OCI-M1 (cell line): ENCODE measurements at places on chromosomes 16 and 17.
A peak's percentile ranks its signal among the peaks of the same experiment; 100 is the strongest.

- DNase-seq = no peak
Observed at GRCh38 chr16:12099451-12100123, 123.1 kb downstream of the SNX29 start.

DNA sequence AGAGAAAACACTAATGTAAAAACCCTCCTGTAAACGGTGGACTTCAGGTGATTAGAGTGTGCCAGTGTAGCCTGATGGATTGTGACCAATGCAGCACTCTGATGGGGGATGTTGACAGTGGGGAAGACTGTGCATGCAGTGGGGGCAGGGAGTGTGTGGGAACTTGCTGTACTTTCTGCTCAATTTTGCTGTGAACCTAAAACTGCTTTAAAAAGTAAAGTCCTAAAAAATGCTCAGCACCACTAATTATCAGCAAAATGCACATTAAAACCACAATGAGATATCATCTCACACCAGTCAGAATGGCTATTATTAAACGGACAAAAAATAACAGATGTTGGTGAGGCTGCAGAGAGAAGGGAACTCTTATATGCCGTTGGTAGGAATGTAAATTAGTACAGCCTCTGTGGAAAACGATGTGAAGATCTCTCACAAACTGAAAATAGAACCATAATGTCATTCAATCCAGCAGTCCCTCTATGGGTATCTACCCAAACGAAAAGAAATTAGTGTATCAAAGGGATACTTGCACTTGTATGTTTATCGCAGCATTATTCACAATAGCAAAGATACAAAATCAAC lies 9.7 kb upstream of the ULK2 start:
- no peak for DNase-seq

- no peak for DNase-seq
Observed at GRCh38 chr17:51833045-51833444, 325.5 kb downstream of the CA10 start.

DNA sequence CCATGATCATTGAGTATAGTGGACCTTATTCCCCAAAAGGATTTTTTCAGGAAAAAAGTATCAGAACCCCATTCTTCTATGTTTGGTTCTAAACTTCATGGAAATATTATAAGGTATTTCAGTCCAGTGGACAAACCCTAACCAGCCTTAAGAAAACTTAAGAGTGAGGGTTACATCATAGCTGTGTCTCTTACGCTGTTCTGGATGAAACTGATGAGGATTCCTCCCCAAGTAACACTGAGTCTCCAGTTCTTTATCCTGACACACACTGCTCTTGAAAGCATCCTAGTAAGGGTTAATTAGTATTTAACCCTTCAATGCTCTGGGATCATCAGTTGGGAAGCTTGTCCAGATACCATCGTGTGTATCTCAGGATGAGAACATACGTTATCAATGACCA lies 5.0 kb downstream of the LYRM1 start:
- no peak for DNase-seq

DNA sequence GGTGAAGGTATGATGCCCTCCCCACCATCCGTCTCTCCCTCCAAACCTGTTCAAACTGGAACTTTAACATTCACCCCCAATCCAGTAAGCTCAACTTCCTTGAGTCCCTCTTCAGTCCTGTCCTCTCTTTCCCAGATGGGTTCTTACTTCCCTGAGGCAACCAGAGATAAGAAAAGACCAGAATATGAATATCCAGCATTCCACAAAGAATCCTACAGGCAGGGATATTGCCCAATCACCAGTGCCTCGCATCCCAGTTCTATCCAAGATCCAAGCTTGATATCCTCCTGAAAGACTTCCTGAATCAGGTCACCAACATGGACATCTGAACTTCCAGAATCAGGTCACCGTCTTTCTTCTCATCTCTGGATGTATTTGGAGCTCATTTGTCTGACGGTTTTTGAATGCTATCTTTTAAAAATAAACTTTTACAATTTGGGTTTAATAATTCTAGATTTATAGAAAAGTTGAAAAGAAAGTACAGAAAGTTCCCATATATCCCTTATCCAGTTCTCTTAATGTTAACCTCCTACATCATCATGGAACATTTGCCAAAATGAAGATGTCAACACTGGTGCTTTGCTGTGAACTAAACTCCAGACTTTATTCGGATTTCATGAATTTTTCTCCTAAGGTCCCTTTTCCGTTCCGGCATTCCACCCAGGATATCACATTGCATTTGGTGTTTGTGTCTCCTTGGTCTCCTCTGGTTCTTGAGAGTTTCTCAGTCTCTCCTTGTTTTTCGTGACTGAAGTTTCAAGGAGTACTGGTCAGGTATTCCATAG lies 13.7 kb upstream of the COL1A1 start:
- DNase-seq = no peak

DNA sequence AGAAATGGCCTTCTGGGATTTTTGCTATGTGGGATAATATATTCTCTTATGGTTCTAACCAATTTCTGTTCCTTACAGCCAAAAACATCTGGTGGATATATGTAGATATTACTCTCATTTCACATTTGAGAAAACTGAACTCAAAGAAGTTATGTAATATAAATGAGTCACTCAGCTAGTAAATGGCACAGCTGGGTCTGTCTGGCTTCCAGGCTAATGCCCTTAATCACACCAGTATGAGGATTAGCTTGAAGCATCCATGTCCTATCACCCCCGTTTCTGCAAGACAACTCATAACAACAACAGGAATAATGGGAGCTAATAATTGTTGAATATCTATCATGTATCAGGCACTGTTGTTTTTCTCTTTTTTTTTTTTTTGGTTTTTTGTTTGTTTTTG lies 34.4 kb upstream of the USP7 start:
- DNase-seq = no peak

DNA sequence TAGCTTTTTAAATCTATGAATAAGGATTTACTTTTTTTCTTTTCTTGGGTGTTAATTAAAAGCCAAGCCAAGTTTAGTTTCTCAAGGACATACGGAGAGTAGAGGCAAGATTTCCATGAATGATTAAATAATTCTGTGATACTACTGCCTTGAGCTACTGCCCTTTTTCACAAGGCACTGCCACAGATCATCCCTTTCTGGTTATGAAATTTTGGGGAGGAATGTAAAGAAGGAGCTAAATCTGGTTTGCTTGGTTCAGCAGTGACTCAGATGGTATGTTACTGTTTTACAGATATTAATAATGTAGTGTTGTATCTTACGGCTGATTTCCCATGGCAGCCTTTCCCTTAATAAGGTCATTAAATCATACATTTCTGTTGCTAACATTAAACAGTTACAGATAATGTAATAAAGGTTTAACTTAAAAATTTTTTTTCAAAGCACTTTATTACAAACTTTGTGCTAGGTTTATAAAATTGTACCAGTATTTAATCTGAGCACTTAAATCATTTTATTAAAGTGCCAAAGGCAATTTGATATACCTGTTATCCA lies 2.6 kb downstream of the WSB1 start:
- DNase-seq = peak; percentile 52

- DNase-seq = peak; percentile 87
Observed at GRCh38 chr16:30458561-30459394, 13.1 kb upstream of the SEPHS2 start.

- DNase-seq = peak; percentile 94
Observed at GRCh38 chr17:58338841-58339754, 10.5 kb upstream of the TSPOAP1 start.

- no peak for DNase-seq
Observed at GRCh38 chr17:55702150-55702549, 20.5 kb downstream of the TMEM100 start.

- DNase-seq = no peak
Observed at GRCh38 chr17:497241-498034, 144.8 kb upstream of the RPH3AL start.

- DNase-seq = no peak
Observed at GRCh38 chr16:973366-973765, 2.6 kb upstream of the LMF1 start.

DNA sequence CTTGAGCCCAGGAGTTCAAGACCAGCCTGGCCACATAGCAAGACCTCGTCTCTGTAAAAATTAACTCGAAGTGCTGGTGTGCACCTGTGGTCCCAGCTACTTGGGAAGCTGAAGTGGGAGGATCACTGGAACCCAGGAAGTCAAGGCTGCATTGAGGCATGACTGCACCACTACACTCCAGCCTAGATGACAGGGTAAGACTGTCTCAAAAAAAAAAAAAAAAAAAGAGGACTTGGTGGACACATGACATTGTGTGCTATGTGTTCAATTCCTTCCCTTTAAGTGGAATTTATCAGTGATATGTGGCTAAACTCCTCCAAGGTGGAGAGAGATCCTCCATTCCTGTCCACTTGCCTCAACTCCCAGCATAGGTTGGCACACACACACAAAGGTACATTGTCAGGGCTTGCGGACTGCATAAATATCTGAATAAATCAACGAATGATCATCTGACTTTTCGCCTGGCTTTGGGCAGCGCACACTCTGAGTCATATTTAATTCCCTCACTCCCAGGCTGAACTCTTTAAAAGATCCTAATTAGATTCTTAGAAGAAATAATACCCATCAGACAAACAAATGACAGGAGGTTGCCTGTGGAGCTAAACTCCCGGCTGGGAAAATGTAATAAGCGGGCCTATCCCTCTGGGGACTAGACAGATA lies 25.0 kb upstream of the SYT17 start:
- no peak for DNase-seq

DNA sequence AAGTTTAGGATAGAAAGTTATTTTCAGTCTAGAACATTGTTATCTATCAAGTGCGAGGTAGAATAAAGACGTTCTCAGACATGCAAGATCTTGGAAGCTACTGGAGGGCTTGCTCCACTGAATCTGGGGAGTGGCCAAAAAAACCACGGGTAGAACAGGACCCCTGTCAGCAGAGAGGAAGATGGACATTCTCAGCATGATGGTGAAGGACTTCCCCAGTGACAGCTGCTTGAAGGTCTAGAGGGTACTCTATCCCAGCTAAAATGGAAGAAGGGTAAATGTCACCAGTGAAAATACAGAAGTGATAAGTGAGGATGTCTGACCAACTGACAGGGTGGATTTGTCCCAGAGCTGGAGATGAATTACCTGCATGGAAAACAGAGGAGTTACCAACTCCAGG lies 10.1 kb downstream of the TNFRSF13B start:
- DNase-seq = no peak

DNA sequence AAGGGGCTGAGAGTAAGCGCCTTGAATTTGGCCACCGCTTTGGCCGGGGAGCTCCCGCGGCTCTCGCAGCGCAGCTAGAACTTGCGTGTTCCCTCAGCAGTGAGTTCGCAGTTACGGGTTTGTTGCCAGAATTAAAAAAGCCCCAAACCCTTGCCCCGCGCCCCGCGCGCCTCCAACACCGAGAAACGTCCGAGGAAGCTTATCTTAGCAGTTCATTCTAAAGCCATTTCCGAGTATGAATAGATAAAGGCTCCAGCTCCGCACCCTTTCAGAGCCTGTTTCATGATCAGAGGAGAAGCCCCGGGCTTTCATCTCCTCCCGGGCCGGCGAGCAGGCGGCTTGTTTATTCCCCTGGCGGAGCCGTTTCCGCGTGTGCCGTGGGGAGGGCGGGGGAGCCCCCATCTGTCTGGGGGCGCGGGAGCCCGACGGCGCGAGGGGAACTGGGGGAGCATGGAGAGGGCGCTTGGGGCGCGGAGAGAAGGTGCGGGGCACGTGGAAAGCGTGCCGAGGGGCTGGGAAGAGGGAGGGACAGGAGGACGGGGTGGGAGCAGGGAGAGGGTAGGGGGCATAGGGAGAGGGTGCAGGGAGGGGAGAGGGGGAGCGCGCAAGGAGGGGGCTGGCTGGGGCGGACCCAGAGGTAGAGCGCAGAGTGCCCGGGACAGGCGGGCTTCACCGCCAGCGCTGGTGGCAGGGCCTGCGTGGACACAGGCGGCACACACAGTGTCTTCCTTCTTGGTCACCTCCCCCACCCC lies 9.9 kb downstream of the TBX4 start:
- peak; percentile 70 for DNase-seq

- DNase-seq = peak; percentile 66
Observed at GRCh38 chr17:794876-795275, 12.7 kb downstream of the MRM3 start.

DNA sequence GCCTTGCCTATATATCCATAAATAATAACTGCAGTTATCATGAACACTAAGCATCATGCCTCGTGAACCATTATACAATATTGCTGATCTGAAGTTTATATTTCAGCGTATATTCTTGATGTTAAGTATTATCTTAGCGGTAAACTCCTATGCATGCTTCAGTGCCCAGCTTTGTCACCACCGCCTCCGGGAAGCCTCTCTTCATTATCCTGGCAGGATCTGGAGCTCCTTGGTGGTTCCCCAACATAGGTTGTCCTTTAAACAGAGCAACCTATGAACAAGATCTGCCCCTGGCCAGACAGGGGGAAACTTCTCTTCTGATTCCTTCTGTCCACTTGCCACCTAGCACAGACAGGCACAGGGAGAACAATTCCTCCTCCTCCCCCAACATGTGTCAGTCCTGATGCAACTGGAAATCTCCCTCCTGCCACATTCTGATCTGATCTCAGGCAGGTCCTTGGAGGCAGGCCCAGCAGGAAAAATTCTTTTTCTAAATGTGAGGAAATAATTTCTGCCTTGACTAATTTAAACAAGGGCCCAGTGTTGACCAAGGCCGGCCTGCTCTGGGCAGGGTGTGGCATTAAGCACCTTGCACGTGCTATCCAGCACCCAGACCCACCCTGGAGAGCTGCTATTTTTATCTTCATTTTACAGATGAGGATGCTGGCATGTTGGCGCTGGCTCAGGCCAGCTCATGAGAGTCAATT lies 22.4 kb downstream of the SPNS2 start:
- no peak for DNase-seq

DNA sequence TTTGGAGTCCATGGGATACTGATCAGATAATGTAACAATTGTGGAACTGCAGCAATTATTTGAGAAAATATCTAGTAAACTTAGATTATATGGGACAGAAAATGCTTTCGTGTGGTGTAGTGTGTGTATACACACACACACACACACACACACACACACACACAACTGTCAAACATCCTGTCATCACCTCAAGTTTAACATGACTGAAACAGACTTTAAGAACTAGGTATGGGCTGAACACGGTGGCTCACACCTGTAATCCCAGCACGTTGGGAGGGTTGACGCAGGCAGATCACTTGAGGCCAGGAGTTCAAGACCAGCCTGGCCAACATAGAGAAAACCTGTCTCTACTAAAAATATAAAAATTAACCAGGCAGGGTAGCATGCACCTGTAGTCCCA lies 544 bp upstream of the EVI2A start:
- DNase-seq = no peak

DNA sequence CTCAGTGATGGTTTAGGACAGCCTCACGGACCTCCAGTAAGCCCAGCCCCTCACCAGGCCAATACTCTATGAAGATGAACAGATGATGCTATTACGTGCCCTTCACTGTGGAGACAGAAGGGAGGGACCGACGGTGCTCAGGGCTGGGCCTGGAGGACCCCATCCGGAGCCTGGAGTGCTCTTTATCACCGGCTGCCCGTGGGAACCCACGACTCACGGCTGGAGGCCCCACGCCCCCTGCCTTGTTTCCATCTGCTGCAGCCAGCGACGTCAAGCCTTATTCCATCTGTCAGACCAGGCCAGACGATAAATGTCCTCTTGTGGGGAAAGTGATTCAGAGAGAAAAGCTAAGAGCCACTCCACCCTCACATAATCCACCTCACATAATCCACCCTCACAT lies 4.0 kb upstream of the TIMM22 start:
- DNase-seq = no peak
